Stimulated activated CD8-positive, alpha-beta memory T cell treated with anti-CD3 and anti-CD28 coated beads, Interleukin-15, amount 100 ng/mL, for 1 hour (primary cell): ENCODE measurements at places on chromosomes 2 and 18.

GRCh38 chr2:201452922-201453643, 1.5 kb downstream of the STRADB start:
- no peak for DNase-seq

- no peak for DNase-seq
These were observed 27.0 kb upstream of the SELENOI start for GRCh38 chr2:26318950-26319349.

- no peak for DNase-seq
These were observed 363.8 kb upstream of the TRIB2 start for GRCh38 chr2:12352889-12353288.

DNA sequence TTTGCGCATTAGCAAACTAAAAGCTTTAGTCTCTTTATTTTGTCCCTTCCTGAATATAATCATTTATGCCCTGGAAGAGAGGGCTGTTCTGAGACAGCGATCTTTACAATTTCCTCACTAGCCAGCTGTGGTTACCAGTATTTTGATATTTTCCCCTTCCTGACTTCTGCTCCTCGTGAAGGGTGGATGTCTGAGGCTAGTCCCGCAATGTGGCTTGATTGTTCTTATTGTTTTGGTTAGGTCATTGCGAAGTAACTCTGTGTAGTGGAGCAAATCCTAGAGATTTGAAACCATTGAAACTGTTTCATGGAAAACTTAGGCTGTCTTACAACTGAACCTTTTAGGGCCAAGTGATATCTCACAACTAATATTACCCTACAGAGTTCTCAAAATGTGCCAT, 2.4 kb downstream of the MRPL33 start:
- no peak for DNase-seq

DNA sequence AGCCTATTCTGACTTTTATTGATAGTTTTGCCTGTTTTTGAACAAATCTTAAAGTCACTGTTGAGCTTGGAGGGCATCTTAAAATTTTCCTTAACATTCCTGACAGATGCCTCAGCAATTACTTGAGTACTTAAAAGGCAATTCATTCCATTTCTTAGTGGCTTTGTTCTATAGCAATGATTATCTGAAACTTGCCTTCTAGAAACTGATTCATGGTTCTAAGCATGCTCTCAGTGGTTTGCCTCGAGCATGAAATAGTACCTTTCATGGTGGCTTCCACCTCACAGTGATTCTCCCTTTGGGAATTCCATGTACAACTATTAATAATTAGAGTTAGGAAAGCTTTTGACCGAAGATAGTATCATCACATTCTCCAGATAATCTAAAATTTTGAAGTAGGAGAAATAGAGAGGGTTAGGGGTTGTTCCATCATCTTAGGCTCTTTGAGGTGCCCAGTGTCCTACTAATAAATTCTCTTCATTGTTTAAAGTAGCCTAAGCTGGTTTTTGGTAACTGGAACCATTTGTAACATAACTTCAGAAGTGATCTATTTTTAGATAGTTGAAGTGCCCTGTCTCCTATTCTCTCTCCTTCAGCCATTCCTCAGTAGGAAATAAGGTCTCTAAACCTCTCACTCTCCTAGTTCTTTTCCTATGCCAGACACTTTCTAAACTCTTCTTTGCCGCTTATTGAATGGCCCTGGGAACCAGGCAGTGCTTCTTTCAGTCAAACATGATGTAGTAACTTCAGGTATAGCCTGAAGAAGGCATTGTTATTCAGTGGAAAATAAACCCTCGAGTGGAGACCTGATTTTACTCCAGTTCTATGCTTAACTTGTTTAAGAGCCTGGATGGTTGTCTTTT, 156.1 kb downstream of the HAUS1 start:
- DNase-seq: no peak

- DNase-seq: no peak
These were observed 164.4 kb downstream of the EVA1A start for GRCh38 chr2:75396314-75396713.

DNA sequence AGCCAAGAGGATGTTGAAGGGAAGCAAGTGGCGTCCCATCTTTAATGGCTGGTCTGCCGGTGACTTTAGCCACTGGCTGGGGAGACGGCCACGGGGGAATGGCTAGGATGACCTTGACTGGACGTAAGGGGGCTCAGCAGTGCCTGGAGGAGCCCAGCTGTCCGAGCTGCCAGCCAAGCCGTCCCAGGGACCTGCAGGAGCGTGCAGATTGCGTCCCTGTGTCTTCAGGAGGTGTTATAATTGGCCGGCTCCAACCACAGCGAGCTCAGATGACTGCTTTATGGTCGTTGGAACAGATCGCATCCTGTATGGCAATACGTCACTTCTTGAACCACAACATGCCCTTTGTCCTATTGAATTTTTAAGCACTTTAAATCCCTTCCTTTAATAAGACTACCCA, 204.6 kb downstream of the EIPR1 start:
- no peak for DNase-seq

DNA sequence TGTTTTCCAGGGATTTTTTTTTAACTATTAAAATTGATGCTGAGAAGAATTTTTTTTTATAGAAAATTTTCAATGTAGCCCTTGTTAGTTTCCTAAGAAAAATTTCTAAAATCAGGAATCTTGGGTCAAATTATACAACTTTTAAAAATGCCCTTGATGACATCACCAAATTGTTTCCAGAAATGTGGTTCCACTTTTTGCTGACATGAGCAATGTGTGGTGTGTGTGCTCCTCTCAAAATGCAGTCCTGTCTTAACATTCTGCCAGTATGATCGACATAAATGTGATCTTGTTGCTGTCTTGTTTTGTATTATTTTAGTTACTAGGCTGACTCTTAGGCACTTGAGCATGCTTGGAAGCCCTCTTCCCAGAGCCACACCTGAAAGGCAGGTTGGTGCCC, 89.7 kb upstream of the ST6GAL2 start:
- DNase-seq: no peak

- DNase-seq: no peak
These were observed 342.6 kb downstream of the CELF4 start for GRCh38 chr18:37222999-37223378.

- no peak for DNase-seq
These were observed 204.9 kb downstream of the PTGR3 start for GRCh38 chr18:75003764-75004690.

DNA sequence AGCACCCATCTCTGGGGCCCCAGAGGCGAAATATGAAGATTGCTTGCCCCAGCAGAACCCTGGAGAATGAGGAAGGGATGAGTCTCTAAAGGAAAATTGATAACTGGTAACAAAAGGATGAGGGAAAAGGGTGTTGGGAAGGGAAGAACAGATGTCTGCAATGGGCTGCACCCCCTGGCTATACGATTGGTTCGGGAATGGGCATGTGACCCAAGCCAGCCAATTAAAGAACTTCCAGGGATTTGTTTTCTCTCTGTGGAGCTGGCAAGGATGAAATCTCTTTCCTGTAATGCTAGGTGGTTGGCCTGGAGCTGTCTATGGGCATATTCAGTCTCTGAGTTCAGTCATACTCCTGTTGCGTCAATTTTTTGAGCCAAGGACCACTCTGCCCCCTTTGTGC, 12.8 kb upstream of the NPPC start:
- DNase-seq: no peak

DNA sequence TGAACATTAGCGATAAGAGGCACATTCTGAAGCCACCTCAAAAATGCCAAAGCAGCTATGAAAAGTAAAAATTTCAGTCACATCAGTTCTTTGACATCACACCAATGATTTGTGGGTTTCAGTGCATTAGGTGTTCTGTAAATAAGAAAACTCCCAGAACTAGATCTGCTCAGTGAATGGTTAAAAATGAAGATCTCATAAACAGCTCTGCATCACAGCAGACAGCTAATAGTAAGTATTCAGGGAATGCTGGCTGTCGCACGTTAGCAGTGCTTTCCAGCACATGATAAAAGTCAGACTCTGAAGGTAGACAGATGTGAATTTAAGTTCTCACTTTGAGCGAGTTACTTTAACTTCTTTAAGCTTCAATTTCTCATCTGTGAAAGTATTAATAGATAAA, 154.9 kb downstream of the SATB2 start:
- no peak for DNase-seq

DNA sequence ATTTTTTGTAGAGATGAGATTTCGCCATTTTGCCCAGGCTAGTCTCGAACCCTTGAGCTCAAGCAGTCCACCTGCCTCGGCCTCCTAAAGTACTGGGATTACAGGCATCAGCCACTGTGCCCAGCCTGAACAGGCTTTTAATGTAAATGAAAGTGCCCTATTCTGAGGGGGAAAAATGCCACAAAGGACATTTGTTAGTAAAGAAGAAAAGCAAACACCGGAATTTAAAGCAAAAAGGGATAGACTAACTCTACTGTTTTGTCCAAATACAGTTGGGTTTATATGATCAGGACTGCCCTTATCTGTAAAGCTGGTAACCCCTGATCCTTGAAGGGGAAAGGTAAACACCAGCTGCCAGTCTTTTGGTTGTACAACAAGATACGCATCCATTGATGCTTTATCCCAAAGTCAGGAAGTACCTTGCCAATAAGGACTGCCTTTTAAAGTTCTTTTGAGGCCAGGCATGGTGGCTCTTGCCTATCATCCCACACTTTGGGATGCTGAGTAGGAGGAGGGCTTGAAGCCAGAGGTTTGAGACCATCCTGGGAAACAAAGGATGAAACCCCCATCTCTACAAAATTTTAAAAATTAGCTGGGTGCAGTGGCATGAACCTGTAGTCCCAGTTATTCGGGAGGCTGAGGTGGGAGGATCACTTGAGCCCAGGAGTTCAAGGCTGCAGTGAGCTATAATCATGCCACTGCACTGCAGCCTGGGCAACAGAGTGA, 13.1 kb downstream of the CLEC4F start:
- DNase-seq: no peak

DNA sequence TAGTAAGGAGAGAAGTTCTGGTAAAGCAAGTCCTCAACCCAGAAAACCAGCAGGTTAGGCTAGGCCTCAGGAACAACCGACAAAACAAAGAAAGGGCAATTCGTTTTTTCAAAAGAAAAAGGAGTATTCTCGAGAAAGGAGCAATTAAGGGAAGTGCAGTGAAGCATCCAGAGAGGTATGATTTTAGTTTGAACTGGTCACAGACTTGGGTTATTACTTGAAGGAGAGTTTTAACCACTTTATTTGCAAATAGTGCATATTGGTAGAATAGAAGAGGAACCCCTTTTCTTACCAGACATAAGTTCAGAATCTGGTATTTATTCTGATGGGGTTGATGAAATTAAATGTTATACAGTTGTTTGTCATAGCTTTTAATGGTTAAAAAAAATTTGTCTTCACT, 110.0 kb upstream of the GCFC2 start:
- DNase-seq: no peak

DNA sequence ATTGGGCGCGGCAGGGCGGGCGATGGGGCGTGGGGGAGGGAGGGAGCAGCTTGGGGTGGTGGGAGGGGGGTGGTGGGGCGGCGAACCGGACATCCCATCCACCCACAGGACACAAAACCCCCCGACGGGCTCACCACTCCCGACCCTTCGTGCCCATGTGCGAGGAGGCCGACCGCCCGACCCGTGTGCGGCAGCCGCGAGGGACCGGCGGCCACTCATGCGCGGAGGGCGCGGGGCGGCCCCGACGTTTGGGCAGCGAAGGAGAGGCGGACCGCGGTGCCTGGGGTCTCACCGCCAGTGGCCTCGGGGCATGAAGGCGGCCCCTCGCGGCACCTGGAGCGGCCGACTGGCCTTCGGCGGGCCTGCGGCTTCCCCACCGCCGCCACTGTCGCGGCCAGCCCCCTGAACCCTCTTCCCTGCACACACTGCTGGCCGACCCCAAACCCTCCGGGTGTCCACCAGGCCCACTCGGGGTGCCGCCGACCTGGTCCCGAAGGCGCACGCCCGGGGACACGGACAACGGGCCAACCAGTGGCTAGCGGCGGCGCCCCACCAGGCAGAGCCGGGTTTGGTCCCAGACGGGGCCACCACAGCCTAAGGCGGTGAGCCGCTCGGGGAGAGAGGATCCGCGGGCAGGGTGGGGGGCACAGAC, 94.6 kb upstream of the ANKRD30BL start:
- DNase-seq: no peak

DNA sequence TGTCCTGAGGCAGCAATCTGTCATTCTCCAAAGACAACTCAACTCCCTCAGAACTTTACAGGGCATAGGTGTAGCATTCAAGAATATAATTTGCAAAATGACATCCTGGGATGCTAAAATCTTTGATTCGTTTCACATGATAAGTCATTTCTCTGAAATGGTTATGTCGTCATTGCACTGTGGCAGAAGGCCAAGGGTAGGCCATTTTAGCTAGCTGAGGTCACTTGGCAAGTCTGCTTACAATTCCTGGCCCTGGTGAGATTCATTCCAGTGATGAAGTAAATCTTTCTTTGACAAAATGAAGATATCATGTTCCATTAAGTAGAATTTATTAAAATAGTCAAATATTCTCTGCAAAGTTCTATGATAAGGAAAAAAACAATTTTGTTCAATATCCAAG, 1410.3 kb upstream of the LRRTM1 start:
- no peak for DNase-seq

DNA sequence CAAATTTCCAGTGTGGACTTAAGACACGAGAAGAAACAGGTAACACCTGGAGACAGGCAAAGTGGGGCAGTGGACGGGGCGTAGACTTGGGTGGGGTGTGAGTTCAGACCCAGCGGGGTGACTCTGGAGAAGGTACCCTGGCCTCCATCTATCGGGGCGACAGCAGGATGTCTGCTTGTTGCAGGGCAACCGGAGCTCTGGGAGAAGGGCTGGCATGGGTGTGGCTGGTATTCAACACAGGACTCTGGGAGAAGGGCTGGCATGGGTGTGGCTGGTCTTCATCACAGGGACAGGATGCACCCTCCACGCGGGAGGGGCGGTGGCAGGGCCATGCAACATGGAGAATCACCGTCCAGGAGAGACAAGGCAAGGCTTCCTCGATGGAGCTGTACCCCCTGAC, 198.5 kb downstream of the HDAC4 start:
- DNase-seq: no peak

GRCh38 chr18:65955747-65956146, 204.9 kb downstream of the CDH7 start:
- DNase-seq: no peak

DNA sequence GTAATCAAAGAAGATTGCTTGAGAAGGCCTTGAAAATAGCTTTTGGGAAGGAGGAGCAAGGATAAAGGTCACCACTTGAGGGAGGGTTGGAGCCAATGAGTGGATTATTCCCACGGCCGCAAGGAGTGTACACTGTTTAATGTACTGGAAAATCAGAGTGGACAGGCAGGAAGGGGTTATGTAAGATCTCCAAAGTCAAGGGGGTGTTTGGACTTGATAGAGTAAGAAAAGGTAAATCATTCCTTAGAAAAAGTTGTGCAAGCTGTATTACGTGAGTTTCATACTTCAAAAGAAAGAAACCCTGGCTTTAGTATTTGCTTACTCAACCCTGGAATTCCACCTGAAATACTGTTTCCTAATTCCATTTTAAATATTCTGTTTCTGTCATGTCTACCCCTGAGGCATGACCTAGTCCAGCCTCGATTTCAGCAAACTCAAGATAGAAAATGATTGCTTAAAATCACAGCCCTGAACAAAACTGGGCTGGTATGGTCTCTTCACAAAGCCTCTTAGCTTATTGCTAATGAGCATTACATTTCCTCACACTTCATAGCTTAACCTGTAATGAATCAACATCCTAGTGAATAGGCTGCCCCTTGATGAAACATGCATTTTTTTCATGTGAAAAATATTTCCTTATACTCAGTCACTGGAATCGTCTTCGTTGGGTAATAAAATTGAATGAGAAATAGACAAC, 1.1 kb downstream of the MREG start:
- no peak for DNase-seq

- DNase-seq: no peak
These were observed 27.5 kb upstream of the ZNF516 start for GRCh38 chr18:76522551-76522950.

- DNase-seq: no peak
These were observed 192.8 kb upstream of the APCDD1 start for GRCh38 chr18:10261344-10262276.
